ENCODE measurements at places on chromosomes 12 and 14.

GRCh38 chr12:6998715-6999451 is 19.4 kb downstream of the LPCAT3 start:
- peak; percentile 7 for DNase-seq

GRCh38 chr14:101220921-101221510 is 317.5 kb upstream of the RTL1 start:
- no peak for DNase-seq

- DNase-seq: peak; percentile 32
Measured at GRCh38 chr14:103630364-103631108, 1.5 kb downstream of the KLC1 start.

DNA sequence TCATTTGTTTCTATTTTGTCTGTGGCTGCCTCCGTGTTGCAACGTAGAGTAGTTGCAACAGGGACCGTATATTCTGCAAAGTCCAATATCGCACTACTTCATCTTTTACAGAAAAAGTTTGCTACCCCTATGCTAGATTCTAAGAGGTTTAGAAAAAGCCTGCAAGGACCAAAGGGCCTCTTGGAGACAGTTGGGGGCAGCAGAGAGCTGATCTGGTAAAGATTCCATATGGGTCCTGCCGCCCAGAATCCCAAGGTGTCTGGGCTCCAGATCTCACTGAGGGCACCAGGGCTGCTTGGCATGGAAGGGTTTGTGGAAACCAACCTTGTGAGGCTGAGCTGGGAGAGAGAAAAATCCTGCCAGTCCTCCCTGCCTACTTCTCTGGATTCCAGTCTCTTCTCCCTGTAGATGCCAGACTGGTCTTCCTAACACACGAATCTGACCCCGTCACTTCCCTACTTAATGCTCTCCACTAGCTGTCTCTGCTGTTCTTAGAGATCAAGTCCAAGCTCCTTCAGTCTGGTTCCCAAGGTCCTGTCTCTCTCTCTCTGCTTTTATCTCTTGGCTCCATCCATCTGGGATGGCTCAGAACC is 74.6 kb downstream of the GLRX5 start:
- DNase-seq: peak; percentile 33

DNA sequence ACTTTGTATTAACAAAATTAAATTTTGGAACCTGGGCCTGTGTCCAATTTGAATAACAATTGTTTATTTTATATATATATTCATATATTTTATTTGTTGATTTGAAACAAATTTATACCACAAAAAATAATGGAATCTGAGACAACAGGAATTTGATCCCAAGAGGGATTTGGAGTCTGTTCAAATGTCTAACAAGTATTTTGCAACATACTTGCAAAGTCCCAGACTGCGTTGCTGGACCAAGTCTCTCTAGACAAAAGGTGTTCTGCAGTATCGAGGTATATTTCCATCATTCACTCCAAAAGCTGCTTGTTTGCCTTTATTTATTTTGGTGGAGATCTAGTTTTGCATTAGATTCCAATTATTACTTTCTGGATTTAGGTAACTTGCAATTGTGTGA is 68.7 kb upstream of the PTPRR start:
- DNase-seq: peak; percentile 42

DNA sequence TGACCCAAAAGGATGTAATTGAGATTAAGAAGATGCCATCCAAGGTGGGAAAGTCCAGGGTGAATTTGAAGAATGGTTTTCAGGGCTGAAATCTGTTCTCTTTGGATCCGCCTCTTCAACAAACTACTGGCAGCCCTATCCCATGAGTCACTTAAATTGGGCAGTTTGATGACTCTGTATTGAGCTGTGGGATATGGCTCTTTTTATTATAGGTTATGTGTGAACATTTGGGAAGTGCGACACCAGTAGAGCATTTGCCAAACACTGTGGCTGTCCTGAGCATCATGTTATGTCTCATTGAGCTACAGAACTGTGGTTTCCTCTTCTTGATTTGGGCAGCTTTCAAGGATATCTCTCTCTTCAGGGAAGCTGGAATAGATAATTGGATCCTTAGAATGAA is 22.3 kb downstream of the IFT43 start:
- peak; percentile 14 for DNase-seq

DNA sequence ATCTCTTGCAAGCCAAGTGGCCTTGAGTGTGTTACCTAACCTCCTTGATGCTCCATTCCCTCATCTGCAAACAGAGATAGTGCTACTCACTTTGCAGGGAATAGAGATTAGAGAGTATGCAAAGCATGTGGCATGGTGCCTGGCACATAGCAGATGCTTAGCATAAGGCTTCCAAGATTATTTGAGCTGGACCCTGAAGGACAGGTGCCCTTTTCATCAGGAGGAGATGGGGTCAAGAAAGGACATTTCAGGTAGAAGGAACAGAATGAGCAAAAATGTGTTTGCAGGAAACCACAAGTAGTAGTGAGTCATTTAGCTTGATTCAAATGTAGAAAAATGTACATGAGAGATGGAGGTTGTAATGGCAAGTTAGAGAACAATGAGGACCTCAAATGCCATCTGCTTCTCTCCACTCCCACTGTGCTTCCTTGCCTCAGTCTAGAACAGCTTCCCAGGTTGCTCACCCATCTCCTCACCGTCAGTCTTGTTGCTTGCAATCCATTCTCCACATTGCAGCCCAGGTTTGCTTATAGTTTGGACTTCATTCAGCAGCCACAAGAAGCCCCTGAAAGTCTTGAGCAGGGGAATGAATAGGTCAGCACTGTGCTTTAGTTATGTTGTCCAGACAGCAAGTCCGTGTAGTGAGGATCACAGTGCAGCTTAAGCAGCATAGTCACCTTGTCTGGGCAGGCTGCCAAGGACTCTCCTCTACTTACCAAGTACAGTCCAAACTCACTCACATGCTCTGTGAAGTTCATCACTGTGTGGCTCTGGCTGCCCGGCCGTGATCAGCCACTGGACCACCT is 536.3 kb upstream of the CCDC196 start:
- peak; percentile 29 for DNase-seq

DNA sequence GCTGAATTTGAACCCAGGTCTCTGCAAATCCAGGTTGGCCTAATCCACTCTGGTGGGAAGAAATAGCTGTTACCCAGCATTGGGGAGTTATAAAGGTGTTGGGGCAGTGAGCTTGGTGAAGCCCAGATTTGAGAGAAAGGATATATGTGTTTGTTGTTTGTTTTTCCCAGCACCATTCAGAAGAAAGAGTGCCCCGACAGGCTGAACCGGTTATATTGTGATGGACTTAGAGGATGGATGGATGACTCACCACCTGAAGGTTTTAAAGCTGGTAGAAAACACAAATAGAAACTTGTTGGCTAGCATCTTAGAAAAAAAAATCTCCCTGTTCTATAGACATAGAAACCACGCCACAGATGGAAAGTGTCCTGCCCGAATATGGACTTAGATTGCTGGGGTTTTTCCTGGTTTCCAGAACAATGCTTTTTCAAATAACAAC is 404.6 kb downstream of the MED13L start:
- no peak for DNase-seq

- no peak for DNase-seq
Measured at GRCh38 chr12:58673021-58673420, 247.3 kb downstream of the LRIG3 start.

DNA sequence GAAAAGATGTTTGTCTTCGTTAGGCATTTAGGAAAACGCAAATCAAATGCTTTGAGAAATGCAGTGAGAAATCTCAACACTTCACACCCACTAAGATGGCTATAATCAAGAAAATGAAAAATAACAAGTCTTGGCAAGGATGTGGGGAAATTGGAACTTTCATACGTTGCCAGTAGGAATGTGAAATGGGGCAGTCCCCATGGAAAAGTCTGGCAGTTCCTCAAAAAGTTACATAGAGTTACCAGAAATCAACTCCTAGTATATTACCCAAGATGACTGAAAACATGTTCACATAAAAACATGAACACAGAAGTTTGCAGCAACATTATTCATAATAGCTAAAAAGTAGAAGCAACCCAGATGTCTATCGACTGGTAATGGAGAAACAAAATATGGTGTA is 41.5 kb upstream of the LRTM2 start:
- DNase-seq: peak; percentile 76

- DNase-seq: peak; percentile 0
Measured at GRCh38 chr12:82182601-82183190, 175.5 kb downstream of the CCDC59 start.

GRCh38 chr12:54199917-54200316 is 11.1 kb upstream of the SMUG1 start:
- DNase-seq: no peak

DNA sequence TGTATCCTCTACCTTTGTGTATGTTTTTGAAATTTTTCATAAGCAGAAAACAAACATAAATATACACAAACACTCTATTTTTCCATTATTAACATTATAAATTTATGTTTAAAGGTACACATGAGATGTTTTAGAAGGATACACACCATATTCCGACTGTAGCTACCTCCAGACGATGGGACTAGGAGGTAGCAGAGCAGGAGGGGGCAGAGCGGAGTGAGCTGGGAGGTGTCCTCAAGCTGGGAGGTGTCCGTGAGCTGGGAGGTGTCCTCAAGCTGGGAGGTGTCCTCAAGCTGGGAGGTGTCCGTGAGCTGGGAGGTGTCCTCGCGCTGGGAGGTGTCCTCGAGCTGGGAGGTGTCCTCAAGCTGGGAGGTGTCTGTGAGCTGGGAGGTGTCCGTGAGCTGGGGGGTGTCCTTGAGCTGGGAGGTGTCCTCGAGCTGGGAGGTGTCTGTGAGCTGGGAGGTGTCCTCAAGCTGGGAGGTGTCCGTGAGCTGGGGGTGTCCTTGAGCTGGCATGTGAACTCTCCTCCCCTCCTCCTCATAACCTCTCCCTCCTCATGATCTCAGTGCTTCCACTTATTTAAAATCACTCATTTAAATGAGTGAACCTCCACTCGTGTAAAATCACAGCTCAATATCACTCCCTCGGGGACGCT is 346.9 kb upstream of the SFSWAP start:
- no peak for DNase-seq

GRCh38 chr12:45708901-45709300 is 20.6 kb upstream of the ARID2 start:
- DNase-seq: no peak
